Activated T-helper 2 cell treated with anti-CD3 and anti-CD28 coated beads, Interferon-gamma antibody, Interleukin-2, Interleukin-4, amounts not matched to agents 10 μg/mL and 5 μg/mL and 100 μg/mL, durations not matched to agents 14 hours and 24 hours and 36 hours (primary cell): ENCODE measurements at places on chromosomes 16 and 17.

DNA sequence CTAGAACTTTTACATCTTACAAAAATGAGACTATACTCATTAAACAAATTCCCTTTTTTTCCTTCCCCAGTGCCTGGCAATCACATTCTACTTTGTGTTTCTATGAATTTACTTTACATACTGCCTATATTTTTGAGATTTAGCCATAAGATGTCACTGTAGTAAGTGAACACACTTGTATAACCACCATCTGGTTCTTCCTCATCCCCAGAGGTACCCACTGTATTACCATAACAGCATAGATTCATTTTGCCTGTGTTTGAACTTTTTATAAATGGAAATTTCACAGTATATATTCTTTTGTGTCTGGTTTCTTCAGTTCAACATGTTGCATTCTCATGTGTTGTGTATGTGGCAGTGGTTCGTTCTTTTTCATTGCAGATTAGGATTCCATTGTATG lies 15.8 kb downstream of the CYB5B start:
- no peak for DNase-seq

GRCh38 chr17:43891851-43892646 lies 15.3 kb downstream of the MPP2 start:
- no peak for DNase-seq

DNA sequence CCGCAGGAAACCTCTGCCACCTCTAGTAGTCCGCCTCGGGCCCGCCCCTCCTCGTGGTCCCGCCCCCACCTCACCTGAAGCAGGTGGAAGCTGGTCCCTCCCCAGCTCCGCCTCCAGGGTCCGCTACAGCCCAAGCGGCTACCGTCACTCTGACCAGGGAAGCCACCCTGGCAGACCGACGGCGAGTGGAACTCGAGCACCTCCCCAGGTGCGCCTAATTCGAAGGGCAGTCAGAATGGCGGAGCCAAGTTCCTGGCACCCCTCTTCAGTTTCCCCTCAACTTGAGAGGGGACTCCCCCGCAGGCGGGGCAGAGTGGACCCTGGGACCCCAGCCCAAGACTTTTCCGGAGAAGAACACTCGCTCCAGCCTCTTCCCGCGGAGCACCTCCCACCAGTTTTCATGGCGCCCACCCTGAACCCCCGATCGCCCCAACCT lies 507 bp downstream of the FHOD1 start:
- peak; percentile 23 for DNase-seq

DNA sequence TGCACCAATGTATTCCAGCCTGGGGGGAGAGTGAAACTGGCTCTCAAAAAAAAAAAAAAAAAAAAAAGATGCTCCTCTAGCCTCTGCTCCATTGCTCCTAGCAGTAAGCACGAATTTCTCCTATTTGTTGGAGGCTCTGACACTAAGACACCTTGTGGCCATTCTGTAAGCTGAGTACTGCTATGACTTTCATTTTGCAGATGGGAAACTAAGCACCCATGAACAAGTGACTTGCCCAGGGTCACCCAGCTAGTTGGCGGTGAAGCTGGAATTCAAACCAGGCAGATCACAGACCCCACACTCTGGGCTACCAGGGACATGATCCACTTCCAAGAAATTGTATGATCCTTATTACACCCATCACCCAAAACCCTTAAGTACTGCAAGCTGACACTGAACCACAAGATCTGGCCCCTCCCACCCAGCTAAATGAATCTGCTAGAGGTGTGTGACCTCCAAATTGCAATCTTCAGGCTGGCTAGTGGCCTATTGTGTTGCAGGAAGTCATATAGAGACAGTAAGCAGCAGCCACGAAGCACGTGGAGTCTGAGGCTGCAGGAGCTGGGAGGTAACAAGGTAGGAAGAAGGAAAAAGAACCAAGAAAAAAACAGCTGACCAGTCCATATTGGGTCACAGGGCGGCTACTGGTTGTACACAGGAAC lies 209.4 kb downstream of the XYLT1 start:
- peak; percentile 25 for DNase-seq

- no peak for DNase-seq
These were observed 3.9 kb upstream of the EXOC7 start for GRCh38 chr17:76107509-76107908.

- peak; percentile 47 for DNase-seq
These were observed 35.4 kb upstream of the LITAF start for GRCh38 chr16:11621920-11622651.
